SIG-M5 (cell line): ENCODE measurements at places on chromosomes 11 and 22.

DNA sequence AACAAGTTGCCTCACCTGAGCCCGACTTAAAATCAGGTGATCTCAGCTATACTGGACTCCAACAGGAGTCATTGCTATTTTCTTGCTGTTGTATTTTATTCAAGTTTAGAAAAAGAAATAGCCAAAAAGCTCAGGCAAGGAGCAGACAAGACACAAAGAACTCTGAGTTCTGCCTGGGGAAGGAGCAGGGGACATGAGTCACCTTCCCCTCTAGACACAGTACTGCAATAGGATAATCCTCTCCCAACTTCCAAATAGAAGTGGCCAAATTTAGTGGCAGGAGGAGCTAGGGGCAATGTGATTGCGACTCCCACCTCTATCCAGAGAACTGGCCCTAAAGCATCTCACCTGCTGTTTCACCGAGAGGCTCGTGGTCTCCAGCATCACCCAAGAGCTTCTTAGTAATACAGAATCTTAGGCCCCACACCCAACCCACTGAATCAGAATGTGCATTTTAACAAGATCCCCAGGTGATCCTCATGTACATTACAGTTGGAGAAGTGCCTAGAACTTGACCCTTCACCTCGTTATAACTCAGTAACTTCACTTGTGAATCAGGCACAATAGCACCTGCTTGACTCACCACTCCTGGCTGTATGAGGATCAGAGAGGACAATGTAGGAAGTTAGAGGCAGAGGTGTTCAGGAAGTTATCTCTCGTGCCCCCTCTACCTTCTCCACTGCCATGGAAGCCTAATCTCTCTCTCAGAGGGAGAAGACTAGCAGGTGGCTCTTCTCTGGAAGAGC, 56.8 kb upstream of the FBXO3 start:
- DNase-seq: no peak

DNA sequence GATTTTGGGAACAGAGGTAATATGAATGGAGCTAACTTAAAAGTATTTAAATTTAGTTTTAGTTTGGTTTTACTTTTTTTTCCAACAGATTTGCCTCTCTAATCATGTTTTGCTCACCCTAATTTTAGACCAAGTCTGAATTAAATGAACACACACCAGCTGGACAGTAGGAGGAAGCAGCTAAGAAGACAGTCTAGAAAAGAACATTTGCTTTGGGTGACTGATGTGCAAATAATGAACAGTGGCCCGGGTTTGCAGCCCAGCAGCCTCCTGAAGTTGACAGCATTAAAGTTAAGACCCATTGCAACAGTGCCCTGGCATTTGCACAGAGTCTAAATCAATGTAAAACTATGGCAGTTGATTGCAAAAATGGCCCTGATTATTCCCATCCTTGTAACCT, 66.4 kb upstream of the SORL1 start:
- no peak for DNase-seq

DNA sequence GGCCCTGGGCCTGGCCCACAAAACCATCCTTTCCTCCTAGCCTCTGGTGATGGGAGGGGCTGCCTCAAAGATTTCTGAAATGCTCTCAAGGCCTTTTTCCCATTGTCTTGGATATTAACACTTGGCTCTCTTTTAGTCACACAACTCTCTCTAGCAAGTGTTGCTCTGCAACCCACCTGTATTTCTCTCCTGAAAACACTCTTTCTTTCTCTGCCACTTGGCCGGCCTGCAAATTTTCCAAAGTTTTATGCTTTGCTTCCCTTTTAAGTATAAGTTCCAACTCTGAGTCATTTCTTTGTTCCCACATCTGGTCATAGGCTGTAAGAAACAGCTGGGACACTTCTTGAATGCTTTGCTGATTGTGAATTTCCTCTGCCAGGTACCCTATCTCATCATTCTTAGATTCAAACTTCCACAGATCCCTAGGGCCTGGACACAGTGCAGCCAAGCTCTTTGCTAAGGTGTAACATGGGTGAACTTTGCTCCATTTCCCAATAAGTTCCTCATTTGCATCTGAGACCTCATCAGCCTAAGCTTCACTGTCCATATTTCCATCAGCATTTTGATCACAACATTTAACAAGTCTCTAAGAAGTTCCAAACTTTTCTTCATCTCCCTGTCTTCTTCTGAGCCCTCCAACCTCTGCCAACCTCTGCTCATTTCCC, 93.8 kb downstream of the TRIM29 start:
- DNase-seq: no peak

GRCh38 chr11:27173545-27173944, 132.9 kb downstream of the BBOX1 start:
- no peak for DNase-seq

GRCh38 chr22:37146051-37146385, 3.7 kb downstream of the IL2RB start:
- DNase-seq: no peak

DNA sequence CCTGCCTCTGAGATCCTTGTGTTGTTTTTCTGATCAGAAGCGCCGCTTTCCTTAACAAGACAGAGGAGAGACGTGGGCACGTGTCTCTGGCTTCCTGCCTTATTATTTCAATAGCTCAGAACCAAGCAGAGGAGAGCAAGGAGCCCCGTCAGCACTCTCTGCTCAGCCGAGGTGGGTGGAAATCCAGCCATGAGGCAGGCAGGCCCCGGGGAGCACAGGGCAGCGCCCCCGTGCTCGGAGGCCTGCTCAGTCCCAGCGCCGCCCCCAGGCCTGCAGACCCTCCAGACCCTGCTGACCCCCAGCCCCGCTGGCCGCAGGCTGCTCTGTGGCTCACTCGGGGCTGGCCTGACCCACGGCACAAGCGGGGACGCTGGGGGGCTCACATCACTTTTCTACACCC, 162.8 kb downstream of the BRD1 start:
- no peak for DNase-seq

GRCh38 chr22:29733362-29734201, 13.8 kb downstream of the CABP7 start:
- DNase-seq: no peak

GRCh38 chr11:65591939-65592857, 3.4 kb downstream of the KCNK7 start:
- DNase-seq: no peak

GRCh38 chr11:69465236-69466000, 16.0 kb upstream of the LINC01488 start:
- no peak for DNase-seq

DNA sequence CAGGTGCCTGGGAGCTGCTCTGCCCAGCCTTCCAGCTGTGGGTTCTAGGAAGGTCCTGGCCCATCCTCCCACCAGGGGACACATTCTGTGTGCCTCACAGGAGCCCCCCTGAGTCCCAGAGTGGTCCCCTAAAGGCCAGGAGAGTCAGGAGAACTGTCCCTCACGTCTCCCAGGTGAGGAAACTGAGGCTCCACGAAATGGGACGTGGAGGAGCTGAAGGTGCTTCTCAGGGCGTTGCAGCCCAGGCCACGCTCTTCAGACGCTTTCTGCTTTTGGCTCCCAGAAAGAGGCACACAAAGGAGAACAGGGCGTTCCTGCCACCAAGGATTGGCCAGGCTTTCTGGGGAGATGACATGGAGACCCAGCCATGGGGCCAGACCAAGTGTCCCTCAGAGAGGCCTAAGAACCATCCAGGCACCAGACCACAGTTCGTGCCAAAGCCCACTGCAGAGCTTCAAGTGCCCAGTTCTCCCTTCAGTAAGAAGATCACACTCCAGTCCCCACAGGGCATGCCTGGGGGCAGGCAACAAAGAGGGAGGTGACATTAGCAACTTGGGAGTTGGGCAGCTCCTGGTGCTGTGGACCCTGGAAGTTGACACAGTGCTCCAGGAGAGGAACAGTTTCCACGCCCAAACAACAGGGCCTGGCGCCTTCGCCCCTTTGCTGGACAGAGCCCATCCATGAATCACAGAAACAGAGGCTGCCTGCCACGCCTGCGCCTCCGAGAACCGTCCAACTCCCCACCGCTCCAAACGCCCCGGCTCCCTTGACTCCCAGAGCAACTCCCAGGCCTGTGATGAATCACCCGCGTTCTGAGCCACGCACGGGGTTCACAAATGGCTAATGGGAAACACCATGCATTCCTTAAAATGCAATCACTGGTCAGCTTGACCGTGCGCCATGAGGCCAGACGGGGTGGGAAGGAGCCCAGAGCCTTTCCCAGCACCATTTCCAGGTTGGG, 589.2 kb downstream of the BRD1 start:
- DNase-seq: no peak

- no peak for DNase-seq
Observed at GRCh38 chr11:129408865-129409444, 33.3 kb downstream of the BARX2 start.

- DNase-seq: no peak
Observed at GRCh38 chr11:92954003-92954402, 15.4 kb upstream of the MTNR1B start.

- DNase-seq: no peak
Observed at GRCh38 chr11:78038697-78039313, 15.7 kb upstream of the KCTD14 start.

GRCh38 chr11:22703040-22703439, 36.6 kb downstream of the GAS2 start:
- DNase-seq: no peak

DNA sequence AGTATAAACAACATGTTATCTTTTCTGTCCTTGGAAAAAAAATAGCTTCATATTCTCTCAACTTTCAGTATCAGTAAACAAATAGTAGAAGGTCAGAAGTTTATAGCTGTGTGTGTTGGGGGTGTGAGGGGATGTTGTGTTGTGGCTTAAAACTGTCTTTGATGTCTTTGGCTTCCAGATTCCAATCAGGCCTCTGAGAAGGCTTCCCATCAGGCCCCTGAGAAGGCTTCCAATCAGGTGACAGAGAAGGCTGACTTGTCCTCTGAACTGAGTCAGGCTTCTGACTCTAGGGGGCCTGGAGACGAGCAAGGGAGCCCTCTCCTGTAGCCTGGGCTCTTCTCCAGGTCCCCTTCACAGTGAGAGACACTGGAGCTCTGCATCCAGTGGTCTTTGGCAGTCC, 9.3 kb downstream of the MTFP1 start:
- DNase-seq: no peak

DNA sequence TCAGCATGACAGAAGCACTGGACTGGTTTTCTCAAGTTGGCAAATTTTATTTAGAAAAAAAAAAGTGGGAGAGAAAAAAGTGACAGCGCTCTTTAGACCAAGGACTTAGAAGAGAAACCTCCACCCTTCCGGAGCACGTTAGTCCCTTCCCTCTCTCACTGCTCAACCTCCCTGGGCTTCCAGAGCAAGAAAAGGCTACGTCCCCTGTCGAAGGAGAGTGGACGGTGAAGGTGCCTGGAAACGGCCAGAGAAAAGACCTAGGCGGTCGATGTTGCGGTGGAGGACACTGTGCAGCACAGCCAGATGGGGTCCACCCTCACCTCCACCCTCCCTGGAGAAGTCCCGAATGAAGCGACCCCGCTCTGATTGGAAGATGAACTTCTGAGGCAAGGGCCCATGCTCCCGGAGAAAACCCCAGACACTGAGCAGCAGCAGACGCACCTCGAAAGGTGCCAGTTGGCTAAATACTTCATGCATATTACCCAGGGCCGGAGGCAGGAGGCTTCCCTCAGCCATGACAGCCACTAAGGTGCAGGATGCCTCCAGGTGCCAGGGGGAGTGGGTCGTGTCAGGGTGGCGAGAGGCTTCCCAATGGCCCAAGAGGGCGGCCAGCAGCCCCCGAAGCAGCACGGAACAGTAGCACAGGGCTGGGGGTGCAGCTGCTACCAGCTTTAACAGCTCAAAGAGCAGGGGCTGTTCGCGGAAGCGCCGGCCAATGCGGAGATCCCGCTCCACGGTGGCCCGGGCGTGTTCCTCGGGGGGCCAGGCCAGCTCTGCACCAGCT, 604 bp upstream of the GANAB start:
- DNase-seq: no peak

DNA sequence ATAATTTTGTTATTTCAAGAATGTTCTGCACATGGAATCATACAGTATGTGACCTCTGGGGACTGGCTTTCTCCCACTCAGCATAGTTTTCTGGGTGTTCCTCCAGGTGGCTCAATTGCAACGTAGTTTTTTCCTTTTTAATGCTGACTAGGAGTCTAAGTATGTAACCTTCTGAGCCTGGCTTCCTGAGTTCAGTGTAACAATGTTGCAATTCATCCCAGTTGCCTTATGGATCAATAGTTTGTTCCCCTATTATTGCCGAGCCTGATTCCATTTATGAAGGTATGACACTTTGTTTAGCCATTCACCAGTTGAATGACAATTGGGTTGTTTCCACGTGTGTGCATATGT, 128.3 kb downstream of the CRYBB2 start:
- DNase-seq: no peak

- no peak for DNase-seq
Observed at GRCh38 chr22:38262051-38262795, 10.6 kb downstream of the TMEM184B start.

DNA sequence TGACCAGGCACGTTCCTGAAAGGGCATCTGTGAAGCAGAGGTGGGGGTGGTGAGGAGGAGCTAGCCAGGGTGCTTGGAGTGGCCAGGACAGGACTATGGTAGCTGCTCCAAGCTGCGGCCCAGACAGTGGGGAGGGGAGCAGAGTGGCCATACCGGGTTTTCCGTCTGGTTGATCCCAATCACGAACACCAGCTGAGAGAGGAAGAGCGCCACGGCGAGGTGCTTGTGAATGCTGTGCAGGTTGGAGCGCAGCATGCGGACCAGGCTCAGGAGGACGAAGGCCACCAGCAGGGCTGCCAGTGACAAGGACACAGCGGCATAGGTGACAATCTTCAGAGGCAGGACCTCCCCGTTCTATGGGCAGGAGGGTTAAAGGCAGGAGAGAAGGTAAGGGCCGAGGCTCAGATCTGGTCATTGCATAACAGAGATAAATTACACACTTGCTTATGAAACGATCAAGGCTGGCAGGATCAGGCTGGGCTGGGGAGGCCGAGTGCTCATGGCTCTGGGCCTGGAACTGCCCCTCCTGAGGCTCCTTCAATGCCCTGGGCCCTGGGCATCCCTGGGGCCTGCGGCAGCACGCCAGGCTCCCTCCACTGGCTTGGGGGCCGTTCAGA, 41.5 kb downstream of the TRMU start:
- DNase-seq: no peak

DNA sequence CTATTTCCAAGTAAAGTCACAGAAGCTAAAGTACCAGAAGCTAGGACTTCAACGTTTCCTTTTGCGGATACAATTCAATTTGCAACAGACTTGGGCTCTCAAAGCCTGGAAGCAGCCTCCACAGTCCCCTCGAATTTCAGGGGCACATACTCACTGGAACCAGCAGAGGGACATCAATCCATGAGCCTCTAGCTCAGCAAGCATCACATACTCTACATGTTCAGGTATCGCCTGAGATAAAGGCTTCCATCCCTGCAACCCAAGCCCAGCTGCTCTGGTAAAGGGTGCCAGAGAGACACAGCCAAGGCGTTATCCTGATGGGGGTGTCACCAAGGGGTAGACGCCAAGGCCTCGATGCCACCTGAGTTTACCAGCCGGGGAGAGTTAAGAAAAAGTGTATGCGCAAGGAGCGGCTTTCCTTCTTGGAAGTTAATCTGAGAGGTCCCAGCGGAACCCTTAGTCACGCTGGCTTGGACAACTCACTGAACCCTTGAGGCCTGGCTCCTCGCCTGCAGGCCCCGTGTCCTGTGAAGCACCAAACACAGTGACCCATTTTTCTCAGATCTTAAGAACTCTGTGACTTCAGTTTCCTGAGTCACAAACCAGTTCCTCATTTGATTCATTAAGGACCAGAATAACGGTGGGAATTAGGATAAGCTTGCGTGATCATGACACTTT, 13.0 kb downstream of the LTO1 start:
- DNase-seq: no peak

GRCh38 chr11:69386594-69387408, 92.8 kb downstream of the MYEOV start:
- no peak for DNase-seq
